ENCODE measurements at places on chromosomes 1 and 21. TPM values are rescaled to one million over a fixed set of nuclear protein-coding genes. Genes with fewer than 3 reads are reported as not detected.

The FCRL5 gene
- not detected for total RNA-seq

The HPDL gene
- 0.72 TPM for total RNA-seq

The S100A7 gene
- total RNA-seq: not detected

The FAM110D gene
- total RNA-seq: not detected

The WDR64 gene
- 0.49 TPM for total RNA-seq

The RPTN gene
- not detected for total RNA-seq

The SLC45A3 gene
- 0.10 TPM for total RNA-seq

The BGLAP gene
- total RNA-seq: 4.5 TPM

The TAL1 gene
- total RNA-seq: not detected

The SLFNL1 gene
- 1.1 TPM for total RNA-seq

The CD48 gene
- 234 TPM for total RNA-seq

The RHBDL2 gene
- not detected for total RNA-seq

The TCEANC2 gene
- total RNA-seq: 6.3 TPM

The CREB3L4 gene
- total RNA-seq: 8.4 TPM

All from naive thymus-derived CD4-positive, alpha-beta T cell (primary cell).